ENCODE measurements at places on chromosomes 7 and 10.

- DNase-seq, result no peak
Measured at GRCh38 chr7:150337179-150337578, 4.2 kb downstream of the RARRES2 start.

DNA sequence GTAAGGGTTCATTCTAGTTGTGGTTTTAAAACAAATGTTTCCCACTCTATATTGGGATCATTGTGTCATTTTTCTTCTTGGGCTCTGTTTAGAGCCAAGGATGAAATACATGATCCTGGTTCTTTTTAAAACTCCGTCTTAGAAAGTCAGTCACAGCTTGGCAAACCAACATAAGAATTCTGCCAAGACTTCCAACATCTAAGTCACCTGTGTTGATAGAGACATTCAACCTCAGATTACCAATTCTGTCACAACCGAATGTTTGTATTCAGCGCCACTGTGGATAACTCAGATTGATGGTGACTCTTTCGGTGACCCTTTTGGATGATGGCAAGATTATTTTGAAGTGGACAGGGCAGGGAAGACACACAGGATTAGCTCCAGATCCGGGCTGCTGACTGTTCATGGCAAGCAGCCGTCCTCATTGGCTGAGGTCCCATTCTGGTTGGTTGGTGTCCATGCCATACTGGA, 255.4 kb downstream of the ARHGAP21 start:
- no peak for DNase-seq

GRCh38 chr7:28042721-28043120, 137.9 kb downstream of the JAZF1 start:
- DNase-seq, result no peak

DNA sequence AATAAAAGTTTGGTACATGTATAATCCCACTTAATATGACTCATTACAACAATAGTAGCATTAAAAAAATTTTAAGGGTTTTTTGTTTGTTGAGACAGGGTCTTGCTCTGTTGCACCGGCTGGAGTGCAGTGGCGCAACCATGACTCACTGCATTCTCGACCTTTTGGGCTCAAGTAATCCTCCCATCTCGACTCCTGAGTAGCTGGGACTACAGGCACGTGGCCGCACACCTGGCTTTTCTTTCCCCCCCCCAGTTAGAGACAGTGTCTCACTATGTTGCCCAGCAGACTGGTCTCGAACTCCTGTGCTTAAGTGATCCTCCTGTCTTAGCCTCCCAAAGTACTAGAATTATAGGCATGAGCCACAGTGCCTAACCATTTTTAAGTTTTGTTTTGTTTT, 40.7 kb downstream of the KMT2C start:
- no peak for DNase-seq

DNA sequence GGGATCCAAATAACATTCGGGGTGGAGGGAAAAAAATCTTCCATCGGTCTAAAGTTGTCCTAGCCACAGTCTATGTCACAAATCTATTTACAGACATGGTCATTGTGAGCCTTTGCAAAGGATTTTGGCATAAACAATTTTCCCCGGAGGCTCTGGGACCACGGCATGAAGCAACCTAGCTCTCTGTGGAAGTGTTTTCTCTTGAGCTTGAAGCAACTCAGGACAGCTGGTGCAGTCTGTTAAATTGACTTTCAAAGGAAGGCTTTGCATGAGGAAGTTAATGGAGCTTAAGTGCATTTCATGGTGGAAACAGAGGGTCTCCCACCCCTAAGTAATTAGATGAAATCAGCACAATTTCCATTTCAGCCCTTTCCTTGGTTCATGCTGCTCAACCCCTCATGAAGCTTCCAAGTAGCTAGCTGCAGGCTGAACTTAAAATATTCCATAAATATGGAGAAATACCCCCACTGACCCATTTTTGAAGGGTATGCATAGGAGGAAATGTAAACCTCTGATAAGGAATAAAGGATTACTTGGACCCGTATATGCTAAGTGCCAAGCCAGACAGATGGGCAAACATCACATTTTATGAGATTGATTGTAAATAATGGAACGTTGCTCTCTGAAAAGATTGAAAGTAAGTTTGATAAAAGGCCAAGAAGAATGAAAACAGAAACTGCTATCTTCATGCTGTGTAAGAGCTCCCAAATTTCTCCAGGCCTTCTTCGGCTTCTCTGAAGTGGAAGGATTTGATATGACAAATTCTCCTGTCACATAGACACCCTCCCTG, 39.9 kb downstream of the CCDC3 start:
- DNase-seq, result no peak

GRCh38 chr10:21985541-21985940, 18.0 kb downstream of the DNAJC1 start:
- no peak for DNase-seq

Data from NCI-H2107 (cell line).